HT-29 (cell line): ENCODE measurements at places on chromosomes 2 and 18. TPM values are rescaled to one million over a fixed set of nuclear protein-coding genes. Genes with fewer than 3 reads are reported as not detected.

GALNT13 gene
- total RNA-seq: not detected in 2 replicates

CD8B2 gene
- not detected in 2 replicates for total RNA-seq

CHST10 gene
- not detected in 2 replicates for total RNA-seq

OSBPL6 gene
- total RNA-seq: not detected in 2 replicates

TUBA4B gene
- not detected in 2 replicates for total RNA-seq

ICA1L gene
- 0.97 TPM in 1 of 2 replicates, not detected in the other for total RNA-seq

ALKAL2 gene
- total RNA-seq: not detected in 2 replicates

SRD5A2 gene
- total RNA-seq: not detected in 2 replicates

HADHB gene
- 25.2 and 26.6 TPM in 2 replicates for total RNA-seq

MRO gene
- total RNA-seq: not detected in 2 replicates

STARD6 gene
- total RNA-seq: not detected in 2 replicates

CIB4 gene
- total RNA-seq: not detected in 2 replicates

NT5C1B gene
- not detected in 2 replicates for total RNA-seq

POTEI gene
- total RNA-seq: 0.05 and 0.08 TPM in 2 replicates

TMEM37 gene
- total RNA-seq: 0.70 and 2.1 TPM in 2 replicates

SATB2 gene
- 0.16 and 0.18 TPM in 2 replicates for total RNA-seq

C2orf80 gene
- total RNA-seq: not detected in 2 replicates

TTR gene
- 1.3 and 2.8 TPM in 2 replicates for total RNA-seq

GRB14 gene
- 15.9 and 20.0 TPM in 2 replicates for total RNA-seq

KIF1A gene
- total RNA-seq: not detected in 2 replicates

IL1B gene
- 0.13 and 0.20 TPM in 2 replicates for total RNA-seq

FOXD4L1 gene
- not detected in 2 replicates for total RNA-seq

HAT1 gene
- 35.5 and 37.4 TPM in 2 replicates for total RNA-seq

KCNK3 gene
- total RNA-seq: not detected in 2 replicates

FZD7 gene
- total RNA-seq: 17.4 and 18.2 TPM in 2 replicates

ZBTB7C gene
- 15.1 and 17.1 TPM in 2 replicates for total RNA-seq

EGR4 gene
- total RNA-seq: 0.37 and 2.2 TPM in 2 replicates
